ENCODE measurements at places on chromosomes 11 and 22.
A peak's percentile ranks its signal among the peaks of the same experiment; 100 is the strongest.

DNA sequence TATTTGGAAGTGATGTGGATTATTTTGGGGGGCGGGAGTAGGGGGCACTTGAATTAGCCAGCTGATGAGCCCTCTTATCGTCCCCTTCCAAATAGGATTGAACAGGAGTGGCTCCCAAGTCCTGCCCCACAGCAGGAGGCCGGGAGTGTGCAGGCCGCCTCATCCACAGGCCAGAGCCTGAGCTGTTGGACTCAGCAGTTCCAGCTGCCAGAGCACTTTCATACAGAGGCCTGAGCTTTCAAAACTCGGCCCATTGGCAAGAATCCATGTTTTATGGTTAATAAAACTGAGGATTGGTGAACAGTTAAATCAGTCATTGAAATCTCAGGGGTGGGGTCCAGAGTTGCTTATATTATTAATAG, 9.6 kb downstream of the FAM118A start:
- DNase-seq, result no peak

DNA sequence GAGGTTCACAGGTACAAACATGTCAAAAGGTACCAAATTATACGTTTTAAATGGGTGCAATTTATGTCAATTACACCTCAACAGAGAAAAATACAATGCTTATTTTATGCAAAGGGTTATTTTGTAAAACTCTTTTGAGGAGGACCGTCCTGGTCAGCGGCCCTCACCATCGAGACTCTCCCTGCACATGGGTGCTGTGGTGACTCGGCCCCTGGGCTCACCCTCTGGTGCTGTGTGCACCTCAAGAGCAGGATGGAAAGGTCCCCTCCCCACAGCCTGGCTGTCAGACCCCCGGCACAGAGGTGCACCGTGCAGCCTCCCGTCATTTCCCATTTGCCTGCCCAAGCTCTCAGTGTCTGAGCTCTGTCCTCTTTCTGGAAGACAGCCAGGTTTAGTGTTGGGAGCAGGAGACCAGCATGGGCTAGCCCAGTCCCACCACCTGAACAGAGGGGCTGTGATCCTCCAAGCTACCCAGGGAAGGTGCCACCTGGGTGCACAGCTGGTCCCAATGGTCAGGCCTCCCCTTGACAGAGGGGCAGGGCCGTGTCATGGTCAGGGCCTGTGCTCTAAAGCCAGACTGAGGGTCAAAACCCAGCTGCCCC, 41.8 kb upstream of the PRODH start:
- no peak for DNase-seq

DNA sequence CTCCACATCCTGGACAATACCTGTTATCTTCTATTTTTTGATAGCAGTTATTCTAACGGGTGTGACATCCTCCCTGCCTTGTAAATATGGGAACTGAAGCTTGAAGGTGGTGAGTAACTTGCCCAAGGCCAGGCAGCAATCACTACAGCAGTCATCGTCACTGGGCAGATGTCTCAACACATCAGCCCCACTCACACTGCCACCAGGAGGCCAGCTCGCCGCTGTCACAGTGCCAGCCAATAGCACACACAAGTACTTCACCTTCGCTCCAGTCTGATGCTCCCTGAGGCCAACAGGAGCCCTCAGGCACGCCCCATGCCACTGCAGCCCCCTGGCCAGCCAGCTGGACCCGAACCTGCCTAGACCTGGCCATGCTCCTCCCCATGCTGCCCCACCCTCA, 4.9 kb upstream of the TTLL1 start:
- no peak for DNase-seq

DNA sequence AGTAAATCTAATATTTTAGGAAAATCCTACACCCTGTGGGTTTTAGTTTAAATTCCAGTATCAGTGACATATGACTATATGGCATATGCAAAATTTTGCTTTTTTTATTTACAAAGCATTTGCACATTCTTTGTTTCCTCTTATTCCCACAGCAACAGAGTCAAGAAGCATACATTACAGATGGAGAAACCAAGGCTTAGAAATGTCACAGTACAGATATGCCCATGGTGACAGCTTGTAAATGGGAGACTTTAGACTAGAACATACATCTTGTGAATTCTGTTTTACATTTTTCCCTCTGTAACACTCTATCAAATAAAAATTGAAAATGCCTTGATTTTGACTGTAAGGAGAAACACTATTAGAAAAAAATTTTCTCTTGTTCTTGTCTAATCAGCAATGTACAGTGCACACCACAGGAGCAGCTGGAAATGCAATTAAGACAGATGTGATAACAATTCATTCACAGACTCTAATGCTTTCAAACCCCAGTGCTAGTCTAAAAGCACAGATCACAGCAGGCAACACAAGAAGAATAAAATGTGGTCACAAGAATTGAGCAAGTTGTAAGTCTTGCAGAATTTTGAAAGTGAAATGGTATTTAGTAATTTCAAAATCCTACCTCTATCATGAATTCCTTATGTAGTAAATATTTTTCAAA, 375.9 kb downstream of the LUZP2 start:
- DNase-seq, result no peak

DNA sequence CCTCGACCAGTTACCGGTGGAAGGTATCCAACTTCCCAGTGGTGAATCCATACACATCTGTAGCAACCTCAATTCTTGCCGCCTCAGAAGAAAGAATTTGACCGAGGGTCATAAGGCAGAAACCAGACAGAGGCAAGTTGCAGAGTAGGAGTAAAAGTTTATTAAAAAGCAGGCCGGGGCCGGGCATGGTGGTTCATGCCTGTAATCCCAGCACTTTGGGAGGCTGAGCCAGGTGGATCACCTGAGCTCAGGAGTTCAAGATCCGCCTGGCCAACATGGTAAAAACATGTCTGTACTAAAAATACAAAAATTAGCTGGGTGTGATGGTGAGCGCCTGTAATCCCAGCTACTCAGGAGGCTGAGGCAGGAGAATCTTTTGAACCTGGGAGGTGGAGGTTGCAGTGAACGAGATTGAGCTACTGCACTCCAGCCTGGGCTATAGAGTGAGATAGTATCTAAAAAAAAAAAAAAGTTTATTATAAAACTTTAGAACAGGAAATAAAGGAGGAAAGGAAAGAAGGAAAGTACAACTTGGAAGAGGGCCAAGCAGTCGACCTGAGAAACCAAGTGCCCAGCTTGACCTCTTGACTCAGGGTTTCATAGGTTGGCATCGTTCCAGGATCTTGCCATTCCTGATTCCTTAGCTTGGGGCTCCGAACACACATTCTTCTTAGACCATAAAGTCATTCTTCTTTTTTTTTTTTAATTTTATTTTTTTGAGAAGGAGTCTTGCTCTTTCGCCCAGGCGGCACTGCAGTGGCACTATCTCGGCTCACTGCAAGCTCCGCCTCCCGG, 27.8 kb downstream of the RGL4 start:
- no peak for DNase-seq

DNA sequence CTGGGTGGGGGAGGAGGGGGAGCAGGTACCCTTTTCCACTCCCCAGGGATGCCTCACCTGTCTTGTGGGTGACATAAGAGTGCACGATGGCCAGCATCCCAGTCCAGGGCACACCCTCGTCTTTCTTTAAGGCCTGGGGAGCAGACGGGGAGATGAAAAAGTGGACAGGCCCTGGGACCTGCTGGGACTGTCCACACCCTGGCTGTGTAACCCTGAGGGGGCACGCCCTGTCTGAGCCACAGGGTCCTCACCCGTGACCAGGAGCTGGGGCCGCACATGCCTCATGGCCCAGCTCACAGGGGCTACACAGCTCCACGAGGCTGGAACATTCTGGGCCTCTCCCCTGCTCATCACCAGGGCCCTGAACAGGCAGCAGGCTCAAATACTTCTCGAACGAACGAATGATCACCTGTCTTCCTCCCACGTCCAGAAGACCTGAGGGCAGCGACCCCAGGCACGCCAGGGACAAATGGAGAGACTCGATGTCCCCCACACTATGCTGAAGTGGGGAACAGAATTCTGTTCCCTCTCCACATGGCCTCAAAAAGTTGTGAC, 123.9 kb downstream of the PHF21B start:
- no peak for DNase-seq

DNA sequence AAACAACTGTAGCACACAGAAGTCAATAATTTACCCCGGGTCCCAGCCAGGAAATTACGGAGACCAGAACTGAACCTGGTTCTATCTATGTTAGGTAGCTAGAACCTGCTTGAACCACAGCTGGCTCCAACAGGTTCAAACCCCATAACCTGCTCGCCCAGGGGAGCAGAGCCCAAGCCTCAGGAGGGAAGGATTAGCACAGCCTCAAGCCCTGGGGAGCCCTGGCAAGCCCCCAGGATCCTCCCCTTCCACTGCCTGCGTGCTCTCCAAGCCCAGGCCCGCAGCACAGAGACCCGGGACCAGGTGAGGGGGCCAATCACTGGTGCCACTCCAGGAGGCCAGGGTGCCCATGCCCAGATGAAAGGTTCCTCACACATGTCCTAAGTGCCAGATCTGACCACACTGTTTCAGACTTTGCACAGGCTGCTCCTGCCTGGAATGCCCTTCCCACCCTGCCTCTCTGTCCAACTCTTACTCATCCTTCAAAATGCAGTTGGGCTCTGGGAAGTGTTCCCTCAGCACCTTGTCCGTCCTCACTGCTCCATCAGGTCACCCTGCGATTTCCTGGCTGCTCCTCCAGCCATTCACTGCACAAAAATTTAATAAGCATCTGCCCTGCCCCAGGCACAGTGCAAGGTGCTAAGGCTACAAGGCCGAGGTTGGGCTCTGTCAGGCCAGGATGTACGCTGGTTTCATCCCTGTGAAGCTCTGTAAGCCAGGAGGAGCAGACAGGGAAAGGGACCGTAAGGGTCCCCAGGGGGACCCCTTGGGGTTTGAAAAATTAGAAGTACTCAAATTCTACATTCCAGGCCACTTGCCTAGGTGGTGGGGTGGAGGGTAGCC, 32.2 kb downstream of the ARRB1 start:
- DNase-seq, result no peak

DNA sequence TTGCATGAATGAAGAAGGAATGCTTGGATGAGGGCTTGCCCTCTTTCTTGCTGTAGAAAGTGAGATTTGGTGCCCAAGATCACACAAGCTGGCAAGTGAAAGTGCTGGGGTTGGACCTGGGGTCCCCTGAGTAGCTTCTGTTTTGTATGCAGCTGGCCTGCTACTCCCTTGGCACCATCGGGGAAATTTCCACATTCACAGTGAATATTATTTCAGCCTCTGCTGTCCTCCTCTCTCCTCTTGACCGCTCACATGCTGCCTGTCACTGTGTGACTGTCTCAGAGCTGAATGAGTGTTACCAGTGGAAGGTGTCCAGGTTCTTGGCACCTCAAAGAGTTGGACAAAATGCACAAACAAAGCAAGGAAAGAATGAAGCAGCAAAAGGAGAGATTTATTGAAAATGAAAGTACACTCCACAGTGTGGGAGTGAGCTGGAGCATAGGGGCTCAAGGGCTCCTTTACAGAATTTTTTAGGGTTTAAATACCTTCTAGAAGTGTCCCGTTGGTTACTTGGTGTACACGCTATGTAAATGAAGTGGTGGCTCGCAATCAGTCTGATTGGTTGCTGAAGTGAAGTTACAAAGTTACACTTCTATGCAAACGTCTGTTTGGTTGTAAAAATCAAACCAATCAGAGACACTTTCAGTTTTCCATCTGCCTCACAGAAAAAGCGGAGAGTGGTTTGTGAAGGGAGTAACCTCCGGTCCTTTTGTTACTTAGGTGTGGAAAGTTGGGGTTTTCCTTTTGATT, 87.4 kb downstream of the DEPDC5 start:
- no peak for DNase-seq

- peak; percentile 79 for DNase-seq
Observed at GRCh38 chr11:27447288-27448183, 25.1 kb downstream of the LGR4 start.

- no peak for DNase-seq
Observed at GRCh38 chr22:42752230-42752746, 31.6 kb upstream of the A4GALT start.

DNA sequence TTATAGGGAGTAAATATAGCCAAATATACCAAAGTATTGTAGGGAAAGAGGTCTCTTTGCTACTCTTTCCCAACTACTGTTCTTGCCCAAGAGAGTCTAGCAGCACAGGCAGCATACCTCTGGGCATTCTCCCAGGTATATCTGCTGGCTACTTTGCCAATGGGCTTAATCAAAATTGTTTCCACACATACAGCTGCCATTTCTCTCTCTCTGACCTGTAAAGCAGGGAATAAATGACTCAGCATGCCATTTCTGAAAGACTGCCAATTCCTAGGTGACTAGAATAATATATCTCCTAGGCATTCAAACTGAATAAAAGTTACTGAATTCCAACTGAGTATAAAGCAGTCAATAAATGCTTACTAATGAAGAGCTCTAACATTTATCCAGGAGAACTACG, 44.6 kb downstream of the RDX start:
- DNase-seq, result no peak

DNA sequence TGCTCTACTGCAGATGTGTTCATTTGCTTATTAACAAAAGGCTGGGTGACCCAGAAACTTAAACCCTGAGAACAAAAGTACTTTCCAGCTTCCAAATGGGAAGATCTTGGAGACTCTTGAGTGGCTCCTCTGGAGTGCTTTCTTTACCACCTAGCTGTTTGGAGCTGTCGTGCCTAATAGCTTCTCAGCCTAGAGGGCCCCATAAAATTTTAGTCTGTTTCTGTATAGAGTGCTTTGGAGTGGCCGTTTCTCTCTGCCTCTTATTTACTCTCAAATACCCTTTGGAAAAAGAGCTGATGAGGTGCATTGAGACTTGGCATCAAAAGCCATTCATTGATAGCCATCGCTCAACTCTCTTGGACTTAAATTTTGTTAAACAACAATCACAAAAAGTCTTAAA, 50.7 kb downstream of the ZNRF3 start:
- DNase-seq, result no peak

- DNase-seq, result no peak
Observed at GRCh38 chr11:28153586-28153985, 45.4 kb downstream of the METTL15 start.

DNA sequence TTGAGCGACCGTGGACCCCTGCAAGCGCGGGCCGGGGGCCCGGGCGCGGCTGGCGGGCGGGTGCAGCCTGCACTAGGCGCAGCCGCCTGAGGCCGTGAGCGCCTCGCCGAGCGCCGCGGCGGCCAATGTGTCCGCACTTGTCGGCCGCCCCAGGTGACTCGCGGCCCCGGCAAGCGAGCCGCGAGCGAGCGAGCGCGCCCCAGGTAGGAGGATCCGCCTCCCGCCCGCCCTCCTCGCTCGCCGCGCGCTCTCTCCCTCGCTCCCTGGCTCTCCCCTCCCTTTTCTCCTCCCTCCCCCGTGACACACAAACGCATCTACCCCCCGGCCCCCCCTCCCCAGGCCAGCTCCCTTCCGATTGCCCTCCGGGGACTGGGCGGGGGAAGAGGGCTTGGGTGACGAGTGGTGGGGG, at the start of gene WNT7B:
Gene WNT7B (minus strand): TSS at position 160 of the 409 bp plus-strand sequence. CDS start 408 bp downstream, outside the sequence.
- DNase-seq, result no peak

- no peak for DNase-seq
Observed at GRCh38 chr11:126467046-126467370, 111.5 kb downstream of the ST3GAL4 start.

- DNase-seq, result no peak
Observed at GRCh38 chr11:2444821-2445745, at the start of gene KCNQ1. Gene KCNQ1, plus strand, starts transcription at chr11:2445008. Its CDS starts 91 bp downstream, at chr11:2445099.

DNA sequence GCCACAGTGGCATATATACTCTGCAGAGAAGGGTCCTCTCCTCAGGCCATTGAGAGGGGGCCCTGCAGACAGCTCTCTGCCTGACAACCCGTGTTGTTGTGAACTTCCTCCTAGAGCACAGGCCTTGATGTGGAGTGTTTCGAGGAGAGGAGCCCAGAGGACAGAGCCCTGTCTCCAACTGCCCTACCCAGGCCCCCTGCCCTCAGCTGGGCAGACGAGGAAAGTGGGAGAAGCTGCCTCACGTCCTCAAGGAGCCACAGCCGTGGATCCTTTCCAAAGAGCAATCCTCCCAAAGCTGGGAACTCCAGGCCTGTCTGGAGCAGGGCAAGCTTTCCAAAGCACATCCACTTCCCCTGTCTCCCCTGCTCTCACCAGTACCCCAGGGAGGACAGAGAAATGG, 10.7 kb downstream of the LMO1 start:
- no peak for DNase-seq

Measured in fibroblast of skin of left quadriceps (primary cell).